CD4-positive, CD25-positive, alpha-beta regulatory T cell (primary cell): ENCODE measurements at places on chromosomes 16 and 17. TPM values are rescaled to one million over a fixed set of nuclear protein-coding genes. Genes with fewer than 3 reads are reported as not detected.

- DNase-seq: no peak
These were observed 671 bp upstream of the CD300C start for GRCh38 chr17:74546586-74546985.

DNA sequence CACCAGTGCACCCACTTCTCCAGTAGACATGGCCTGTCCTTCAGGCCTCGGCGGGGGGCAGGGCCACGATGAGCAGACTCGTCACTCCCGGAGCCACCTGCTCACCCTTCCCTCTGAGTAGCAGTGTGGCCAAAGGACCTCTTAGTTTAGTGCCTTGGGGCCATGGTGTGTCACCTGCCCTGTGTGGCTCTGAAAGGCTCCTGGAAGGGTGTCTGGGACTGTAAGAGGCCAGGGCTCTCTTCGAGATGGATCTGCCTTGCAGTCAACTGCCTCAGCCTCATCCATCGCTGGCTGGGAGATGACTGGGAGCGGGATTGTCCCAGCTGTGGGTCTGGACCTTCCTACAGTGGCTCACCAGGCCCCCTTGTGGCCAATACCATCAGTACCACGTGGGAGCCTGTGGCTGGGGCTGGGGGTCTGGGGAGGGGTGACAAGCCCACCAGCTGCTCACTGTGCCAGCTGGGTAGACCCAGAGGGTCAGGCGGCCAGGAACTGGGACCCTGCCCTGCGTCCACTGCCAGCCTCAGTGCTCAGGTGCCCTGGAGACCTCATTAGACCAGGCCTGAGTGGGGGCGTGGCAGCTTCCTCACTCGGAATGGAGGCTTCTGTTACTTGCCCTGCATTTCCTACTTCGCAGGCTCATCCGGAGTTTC lies 133.4 kb downstream of the OR1D5 start:
- peak; percentile 7 for DNase-seq

DNA sequence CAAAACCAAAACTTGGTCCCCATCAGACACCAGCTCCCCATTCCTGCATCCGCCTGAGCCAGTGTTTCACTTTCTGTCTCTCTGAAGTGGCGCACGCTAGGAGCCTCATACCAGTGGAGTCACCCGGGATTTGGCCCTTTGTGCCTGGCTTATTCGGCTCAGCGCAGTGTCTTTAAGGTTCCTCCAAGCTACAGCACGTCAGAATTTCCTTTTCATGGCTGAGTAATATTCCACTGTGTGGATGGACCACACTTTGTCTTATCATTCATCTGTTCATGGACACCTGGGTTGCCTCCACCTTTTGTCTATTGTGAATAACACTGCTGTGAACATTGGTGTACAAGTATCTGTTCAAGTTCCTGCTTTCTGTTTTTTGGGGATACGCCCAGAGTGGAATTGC lies 45.2 kb upstream of the CHMP6 start:
- no peak for DNase-seq

DNA sequence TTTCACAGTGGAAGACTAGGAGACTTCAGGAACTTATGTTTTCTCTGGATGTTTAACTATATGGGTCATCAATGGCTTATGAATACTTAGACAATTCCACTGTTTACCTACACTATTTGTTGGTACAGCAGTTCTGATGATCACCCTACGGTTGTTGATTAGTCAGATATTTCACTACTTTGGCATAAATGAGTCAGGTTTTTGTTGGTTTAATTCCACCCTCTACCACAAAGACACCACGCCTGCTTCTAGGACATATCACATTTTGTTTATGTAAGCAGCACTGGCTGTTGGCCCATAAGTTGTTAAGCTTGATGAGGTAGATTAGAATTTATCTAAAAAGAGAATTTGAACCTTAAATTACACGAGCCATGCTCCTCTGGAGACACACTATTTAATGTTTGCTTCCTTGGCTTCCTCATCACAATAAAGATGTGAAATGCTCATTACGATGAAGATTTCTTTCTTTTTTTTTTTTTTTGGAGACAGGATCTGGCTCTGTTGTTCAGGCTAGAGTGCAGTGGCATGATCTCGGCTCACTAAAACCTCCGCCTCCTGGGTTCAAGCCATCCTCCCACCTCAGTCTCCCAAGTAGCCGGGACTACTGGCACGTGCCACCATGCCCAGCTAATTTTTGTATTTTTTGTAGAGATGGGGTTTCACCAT lies 4.3 kb downstream of the GDE1 start:
- peak; percentile 3 for DNase-seq

GRCh38 chr17:18246880-18247612 lies 11.5 kb downstream of the FLII start:
- DNase-seq: no peak

PDILT gene
- total RNA-seq: not detected

GRCh38 chr17:66947311-66947710 lies 17.2 kb upstream of the CACNG4 start:
- DNase-seq: no peak

GRCh38 chr17:80263253-80264204 lies 2.9 kb downstream of the RNF213 start:
- DNase-seq: peak; percentile 85

ZNF764 gene
- 15.6 TPM for total RNA-seq

SMPD3 gene
- 16.1 TPM for total RNA-seq

ADAD2 gene
- total RNA-seq: not detected

DHRS7B gene
- 7.6 TPM for total RNA-seq

GRCh38 chr17:9195411-9195810 lies 174.1 kb downstream of the NTN1 start:
- DNase-seq: no peak

MYH3 gene
- 7.9 TPM for total RNA-seq

DNA sequence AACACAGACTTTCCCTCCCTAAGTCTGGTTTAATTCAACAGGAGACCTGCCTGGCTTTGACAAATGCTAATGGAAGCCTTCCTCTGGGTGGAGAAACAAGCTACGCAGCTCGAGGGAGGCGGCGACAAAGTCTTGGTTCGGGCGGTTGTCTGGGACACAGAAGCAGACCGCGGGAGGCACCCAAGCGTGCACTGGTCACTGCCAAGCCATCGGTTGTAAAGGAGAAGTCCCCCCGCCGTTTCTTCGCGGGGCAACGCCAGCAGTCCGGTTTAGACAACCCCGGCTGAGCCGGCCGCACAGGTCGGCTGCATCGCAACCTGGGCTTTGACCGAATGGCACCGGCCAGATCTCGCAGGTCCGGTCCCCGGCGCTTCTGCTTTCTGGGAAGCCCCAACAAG lies 586 bp downstream of the GLYR1 start:
- no peak for DNase-seq

- DNase-seq: no peak
These were observed 6.9 kb downstream of the CAMKK1 start for GRCh38 chr17:3885970-3886369.

ENPP7 gene
- not detected for total RNA-seq

GRCh38 chr16:89096768-89097391 lies 3.2 kb downstream of the ACSF3 start:
- DNase-seq: peak; percentile 86
